H4 (cell line): ENCODE measurements at places on chromosomes 1 and 21. TPM values are rescaled to one million over a fixed set of nuclear protein-coding genes. Genes with fewer than 3 reads are reported as not detected.

- DNase-seq = no peak
Measured at GRCh38 chr1:221994274-221994698, 252.4 kb upstream of the DUSP10 start.

CACNA1S gene
- total RNA-seq = not detected in 2 replicates

GRCh38 chr1:224781800-224782199 is 147.7 kb upstream of the DNAH14 start:
- DNase-seq = no peak

DNA sequence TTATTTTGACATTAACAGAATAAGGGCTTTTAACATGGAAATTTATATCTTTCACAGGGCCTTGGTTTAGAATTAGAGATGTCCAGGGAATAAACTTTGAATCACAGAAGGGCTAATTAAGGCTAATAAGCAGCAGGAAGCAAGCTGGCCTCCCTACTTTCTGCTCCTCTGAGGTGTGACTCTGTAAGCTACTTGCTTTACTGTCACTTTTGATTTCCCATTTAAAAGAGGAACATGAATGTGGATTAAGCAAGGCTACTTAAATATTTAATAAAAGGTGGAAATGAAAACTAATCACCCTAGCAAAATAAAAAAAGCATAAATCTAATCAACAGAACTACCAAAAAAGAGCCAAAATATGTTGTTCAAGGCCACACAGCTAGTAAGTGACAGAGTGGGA is 28.9 kb upstream of the CD5L start:
- DNase-seq = no peak

DNA sequence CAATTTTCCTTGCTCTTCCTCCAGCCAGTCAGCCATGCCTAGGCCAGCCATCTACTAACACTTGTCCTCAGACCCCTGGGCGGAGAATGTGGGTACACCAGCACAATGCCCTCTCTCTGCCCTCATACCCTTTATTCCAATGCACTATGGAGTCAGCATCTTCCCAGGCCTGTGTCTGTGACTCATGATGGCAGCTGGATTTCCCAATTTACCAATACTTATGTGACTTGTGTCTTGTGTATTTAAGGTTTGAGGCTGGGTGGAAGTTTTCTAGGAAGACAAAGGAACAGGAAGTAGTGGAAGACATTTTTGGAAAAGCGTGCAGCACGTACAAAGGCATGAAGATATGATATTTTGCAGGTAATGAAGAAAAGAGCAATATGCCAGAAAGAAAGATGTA is 114.3 kb downstream of the NMNAT2 start:
- DNase-seq = no peak

RER1 gene
- total RNA-seq = 173 and 208 TPM in 2 replicates

GRCh38 chr21:35010447-35010846 is 38.7 kb downstream of the RUNX1 start:
- DNase-seq = no peak

- DNase-seq = peak; percentile 18
Measured at GRCh38 chr1:174258148-174258550, 98.8 kb downstream of the RABGAP1L start.
